ENCODE measurements at places on chromosomes 4 and X. TPM values are rescaled to one million over a fixed set of nuclear protein-coding genes. Genes with fewer than 3 reads are reported as not detected.

The ADH4 gene
- total RNA-seq = not detected

The HHIP gene
- total RNA-seq = 0.47 TPM

The BANK1 gene
- 0.78 TPM for total RNA-seq

The PRKX gene
- 22.4 TPM for total RNA-seq

The IL21 gene
- not detected for total RNA-seq

The RWDD4 gene
- total RNA-seq = 17.5 TPM

The KLF3 gene
- 11.0 TPM for total RNA-seq

The GAGE12H gene
- not detected for total RNA-seq

The RNF175 gene
- not detected for total RNA-seq
